ENCODE measurements at places on chromosomes 2 and 18.

DNA sequence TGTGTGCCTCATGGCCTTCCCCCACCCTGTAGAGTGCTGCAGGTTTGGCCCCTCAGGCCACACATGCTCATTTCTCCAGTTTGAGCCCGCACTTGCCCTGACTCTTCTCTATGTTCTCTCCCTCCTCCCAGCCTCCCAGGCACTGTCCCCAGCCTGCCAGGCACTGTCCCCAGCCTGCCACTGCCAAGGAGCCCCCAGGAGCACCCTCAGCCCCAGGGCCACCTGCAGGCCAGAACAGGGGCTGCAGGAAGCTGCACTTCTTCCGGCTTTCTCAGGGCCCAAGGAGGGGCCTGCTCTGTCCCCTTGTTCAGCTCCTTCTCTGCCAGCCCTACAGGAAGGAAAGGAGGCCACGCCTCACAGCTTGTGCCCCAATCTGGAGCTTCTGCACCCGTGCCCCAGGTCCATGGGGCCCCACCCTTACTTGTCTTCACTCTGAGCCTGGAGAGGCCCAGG lies 31.6 kb downstream of the CYP26B1 start:
- DNase-seq: no peak

GRCh38 chr18:54531402-54532065 lies 59.5 kb upstream of the DYNAP start:
- no peak for DNase-seq

GRCh38 chr2:142973160-142973821 lies 95.8 kb downstream of the KYNU start:
- no peak for DNase-seq

GRCh38 chr2:128986026-128986715 lies 667.5 kb upstream of the HS6ST1 start:
- DNase-seq: no peak

GRCh38 chr2:51619961-51620360 lies 588.0 kb upstream of the NRXN1 start:
- no peak for DNase-seq

GRCh38 chr2:241770936-241771285 lies 5.7 kb upstream of the GAL3ST2 start:
- DNase-seq: no peak

DNA sequence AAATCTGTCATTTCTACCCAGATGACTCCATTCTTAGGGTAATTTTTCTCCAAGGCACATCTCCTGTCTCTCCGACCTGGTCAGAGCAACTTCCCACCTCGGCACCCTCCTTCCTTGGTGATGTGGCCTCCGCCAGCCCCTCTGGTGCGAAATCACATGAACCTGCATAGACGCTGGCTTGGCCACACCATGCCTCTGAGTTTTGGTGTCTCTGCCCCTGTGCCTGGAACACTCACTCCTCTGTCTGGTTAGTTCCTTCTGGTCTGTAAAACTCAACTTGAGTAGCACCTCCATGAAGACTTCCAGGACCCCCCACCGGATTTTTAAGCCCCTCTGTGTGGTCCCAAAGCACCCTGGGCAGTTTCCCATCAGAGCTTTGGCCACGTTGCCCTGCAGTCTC lies 83.2 kb upstream of the OTOS start:
- DNase-seq: no peak

DNA sequence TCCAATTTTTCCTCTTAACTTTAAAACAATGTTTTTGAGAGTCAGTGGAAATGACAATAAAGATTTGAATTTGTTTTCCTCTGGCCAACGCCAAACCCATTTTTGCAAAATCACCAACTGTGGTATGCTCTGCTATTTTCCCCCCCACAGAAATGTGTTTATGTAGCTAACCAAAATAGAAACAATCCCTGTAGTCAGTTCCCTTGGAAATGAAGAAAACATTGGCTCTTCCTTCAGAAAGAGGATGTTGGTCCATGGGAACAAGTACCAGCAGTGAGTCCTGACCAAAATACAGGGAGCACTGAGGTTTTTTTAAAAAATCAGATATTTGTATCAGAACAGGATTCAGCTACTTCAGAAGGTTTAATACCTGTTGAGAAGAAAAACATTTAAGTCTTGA lies 65.3 kb downstream of the SLC40A1 start:
- no peak for DNase-seq

DNA sequence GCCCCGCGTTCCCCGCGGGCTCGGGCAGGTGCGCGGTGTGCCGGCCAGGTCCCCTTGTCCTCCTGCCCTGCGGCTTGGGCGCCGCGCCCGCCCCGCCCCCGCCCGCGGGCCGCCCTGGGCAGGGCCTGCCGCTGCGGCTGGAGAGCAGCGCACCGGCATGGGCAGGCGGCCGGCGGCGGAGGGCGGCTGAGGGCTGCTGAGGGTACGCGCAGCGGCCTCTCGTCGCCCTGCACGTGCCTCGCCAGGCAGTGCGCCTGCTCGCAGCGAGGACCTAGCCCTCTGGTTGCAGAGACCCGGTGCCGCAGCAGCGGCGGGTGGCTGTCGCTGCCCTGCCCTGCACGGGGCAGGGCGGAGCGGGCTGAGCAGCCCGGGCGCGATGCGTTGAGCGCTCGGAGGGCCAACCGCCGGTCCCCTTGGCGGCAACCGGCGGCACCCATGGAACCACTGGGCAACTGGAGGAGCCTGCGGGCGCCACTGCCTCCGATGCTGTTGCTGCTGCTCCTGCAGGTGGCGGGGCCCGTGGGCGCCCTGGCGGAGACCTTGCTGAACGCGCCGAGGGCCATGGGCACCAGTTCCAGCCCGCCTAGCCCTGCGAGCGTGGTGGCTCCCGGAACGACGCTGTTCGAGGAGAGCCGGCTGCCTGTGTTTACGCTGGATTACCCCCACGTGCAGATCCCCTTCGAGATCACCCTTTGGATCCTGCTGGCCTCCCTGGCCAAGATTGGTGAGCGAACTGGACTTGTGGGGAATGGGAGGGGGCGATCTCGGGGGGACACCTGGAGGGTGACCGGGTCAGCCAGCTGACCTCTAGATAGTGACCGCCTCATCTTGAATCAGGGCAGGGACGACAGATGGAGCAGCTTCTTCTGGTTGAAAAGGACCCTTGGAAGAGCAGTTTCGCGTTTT lies at the start of gene SLC9A2:
SLC9A2 (plus strand) TSS at position 140 of the 906 bp plus-strand sequence; CDS start at position 436, 296 bp downstream.
- no peak for DNase-seq

GRCh38 chr2:183214680-183215079 lies 90.4 kb downstream of the NUP35 start:
- DNase-seq: no peak

GRCh38 chr2:38590053-38590452 lies 12.7 kb downstream of the HNRNPLL start:
- no peak for DNase-seq

DNA sequence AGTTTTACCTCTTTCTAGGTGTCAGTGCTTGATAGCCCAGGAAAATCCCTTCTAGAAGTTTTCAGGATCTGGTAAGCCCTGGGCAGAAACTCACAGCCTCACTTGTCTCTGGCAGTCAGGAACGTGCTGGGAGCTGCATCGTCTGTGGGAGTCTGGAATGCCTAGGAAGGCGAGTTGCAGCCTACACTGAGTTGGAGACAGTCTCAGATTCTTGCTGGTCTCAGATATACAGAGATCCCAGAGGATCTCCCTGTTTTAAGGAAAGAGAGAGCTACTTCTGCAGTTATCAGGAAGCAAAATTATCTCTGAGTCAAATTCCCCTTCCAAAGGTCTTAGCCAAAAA lies 104.4 kb upstream of the CDC42EP3 start:
- no peak for DNase-seq

DNA sequence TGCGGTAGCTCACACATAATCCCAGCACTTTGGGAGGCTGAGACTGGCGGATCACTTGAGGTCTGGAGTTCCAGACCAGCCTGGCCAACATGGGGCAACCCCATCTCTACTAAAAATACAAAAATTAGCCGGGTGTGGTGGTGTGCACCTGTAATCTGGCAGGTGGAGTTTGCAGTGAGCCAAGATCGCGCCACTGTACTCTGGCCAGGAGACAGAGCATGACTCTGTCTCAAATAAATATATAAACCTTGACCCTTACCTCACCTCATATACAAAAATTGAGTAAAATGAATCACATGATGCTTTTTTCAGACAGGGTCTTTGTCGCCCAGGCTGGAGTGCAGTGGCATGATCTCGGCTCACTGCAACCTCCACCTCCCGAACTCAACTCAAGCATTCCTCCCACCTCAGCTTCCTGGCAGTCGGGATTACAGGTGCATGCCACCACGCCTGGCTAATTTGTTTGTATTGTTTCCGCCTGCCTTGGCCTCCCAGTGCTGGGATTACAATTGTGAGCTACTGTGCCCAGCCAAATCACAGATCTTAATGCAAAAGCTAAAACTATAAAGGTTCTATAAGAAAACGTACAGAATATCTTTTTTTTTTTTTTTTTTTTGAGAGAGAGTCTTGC lies 25.3 kb downstream of the XPO1 start:
- no peak for DNase-seq

- DNase-seq: no peak
Measured at GRCh38 chr2:69735686-69736085, 6.2 kb upstream of the ANXA4 start.

DNA sequence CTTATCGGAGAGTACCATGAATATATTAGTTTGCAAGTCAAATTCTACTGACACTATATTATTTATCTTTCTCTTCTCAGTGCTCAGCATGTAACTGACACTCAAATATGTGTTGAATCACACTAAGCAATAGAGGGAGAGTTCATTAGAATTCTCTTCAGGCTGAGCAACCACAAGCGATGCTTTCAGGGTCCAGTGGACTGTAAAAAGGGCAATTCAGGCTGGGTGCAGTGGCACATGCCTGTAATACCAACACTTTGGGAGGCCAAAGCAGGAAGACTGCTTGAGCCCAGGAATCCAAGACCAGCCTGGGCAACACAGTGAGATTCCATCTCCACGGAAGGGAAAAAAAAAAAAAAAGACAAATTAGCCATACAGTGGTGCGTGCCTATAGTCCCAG lies 16.3 kb downstream of the PDE6D start:
- no peak for DNase-seq

DNA sequence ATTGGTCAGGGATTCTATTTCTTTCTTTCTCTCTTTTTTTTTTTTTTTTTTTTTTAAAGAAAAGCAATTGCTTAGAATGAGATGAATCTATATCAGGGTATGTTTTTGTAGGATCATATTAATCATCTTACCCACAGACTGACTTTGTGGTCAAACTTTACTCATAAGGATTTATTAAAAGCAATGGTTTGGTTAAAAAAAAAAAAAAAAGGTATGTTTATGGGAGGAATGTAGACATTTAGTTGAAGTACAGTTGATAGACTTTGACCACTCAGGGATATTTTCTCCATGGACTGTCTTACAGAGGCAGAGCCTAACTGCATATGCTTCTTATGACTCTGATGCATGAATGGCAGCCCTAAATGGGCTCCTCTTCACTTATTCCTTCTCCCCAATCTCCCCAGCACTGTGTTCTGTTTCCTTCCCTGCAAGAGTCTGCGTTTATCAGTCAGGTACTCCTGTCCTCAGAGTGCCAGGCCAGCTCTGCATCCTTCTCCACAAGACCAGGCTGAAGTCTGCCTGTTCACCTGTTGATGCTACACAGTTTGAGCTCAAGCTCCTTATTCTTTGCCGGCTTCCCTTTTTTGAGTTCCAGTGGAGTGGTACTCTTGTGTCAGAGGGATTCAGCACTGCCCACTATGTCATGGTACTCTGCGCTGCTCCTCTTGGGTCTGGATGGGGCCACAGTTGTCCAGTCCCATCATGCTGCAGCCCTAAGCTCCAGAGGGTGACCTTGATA lies 24.3 kb downstream of the CRIM1 start:
- no peak for DNase-seq

DNA sequence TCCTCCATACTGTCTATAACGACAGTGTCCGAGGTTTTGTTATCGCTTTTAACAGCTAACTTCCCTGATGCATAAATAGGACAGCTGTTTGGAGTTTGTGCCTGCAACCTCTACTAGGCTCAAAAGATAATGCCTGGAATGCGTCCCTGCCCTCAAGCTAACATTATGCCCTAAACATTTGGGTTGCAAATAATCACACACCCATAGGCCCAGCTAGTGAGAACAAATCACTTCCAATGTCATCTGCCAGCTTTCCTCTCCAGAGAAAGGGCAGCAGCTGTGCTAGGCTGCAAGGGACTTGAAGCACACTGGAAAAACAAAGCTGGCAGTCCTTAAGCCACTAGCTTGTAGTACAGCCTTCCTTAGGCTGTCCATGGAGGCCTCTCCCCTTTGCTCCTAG lies 201.8 kb upstream of the LYPD1 start:
- no peak for DNase-seq

DNA sequence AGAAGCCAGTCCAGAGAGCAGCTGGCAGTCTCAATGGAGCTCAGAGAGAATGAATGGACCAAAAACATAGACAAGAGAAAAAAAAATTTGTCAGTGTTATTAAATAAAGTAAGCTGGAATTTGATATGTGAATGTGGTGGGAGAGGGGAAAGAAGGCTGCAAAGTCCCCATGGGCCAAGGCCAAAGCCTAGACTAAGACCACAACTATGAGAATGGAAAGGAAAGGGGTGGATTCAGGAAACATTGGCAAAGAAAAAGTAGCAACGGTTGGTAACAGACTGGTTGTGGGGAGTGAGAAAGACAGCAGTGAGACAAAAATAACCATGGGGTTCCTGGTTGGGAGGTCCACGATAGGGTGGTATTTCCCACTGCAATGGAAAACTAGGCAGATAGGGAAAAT lies 47.0 kb downstream of the ZEB2 start:
- DNase-seq: no peak

DNA sequence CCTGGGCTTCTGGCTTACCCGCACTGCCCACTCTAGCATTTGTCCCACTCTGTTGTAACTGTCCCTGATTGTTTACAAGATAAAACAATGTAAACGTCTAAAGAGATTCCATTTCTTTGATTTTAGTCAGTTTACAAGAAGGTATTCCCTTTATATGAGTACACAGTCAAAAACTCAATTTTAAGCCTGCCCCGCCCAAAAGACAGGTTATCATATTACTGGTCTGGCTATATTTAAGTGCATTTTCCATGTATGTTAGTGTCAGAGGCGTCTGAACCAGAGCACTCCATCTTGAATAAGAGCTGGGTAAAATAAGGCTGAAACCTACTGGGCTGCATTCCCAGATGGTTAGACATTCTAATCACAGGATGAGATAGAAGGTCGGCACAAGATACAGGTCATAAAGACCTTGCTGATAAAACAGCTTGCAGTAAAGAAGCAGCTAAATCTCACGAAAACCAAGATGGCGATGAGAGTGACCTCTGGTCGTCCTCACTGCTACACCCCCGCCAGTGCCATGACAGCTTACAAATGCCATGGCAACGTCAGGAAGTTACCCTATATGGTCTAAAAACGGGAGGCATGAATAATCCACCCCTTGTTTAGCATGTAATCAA lies 15.0 kb downstream of the GPR45 start:
- no peak for DNase-seq

GRCh38 chr18:57003342-57003741 lies 143.5 kb upstream of the BOD1L2 start:
- no peak for DNase-seq

DNA sequence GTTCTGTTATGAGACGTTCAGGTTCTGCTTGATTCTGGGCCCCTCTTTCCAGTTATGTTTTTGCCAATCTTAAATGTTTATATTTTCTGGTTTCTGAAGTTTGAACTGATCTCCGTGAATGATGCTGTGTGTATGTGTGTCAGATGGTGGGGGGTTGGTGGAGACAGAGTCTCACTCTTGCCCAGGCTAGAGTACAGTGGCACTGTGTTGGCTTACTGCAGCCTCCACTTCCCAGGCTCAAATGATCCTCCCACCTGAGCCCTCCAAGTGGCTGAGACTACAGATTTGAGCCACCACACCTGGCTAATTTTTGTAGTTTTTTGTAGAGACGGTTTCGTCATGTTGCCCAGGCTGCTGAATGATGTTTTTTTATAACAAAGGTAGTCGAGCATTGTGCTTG lies 45.9 kb downstream of the PSMD14 start:
- DNase-seq: no peak

- DNase-seq: no peak
Measured at GRCh38 chr18:59072727-59073421, 66.8 kb upstream of the SEC11C start.

GRCh38 chr2:214217599-214217998 lies 193.3 kb upstream of the VWC2L start:
- DNase-seq: no peak

Data from pulmonary artery endothelial cell (primary cell).